GM23338 (cell line): ENCODE measurements at places on chromosomes 4 and X. TPM values are rescaled to one million over a fixed set of nuclear protein-coding genes. Genes with fewer than 3 reads are reported as not detected.
A peak's percentile ranks its signal among the peaks of the same experiment; 100 is the strongest.

DNA sequence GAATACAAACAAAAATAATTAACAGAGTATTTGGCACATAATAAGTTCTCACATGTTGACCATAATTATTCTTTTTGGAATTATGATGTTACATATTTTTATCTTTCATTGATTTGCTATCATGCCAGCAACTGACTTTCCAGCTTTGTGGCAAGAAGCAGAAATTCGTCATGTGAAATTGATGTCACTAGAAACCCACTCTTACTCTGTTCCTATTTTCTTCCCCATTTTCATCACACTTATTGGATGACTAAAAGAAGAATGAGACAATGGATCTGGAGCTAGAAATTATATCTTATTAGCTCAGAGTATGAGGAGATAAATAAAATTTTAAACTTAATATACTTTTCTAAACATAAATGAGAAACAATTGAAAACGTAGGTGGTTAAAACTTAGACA lies 31.9 kb downstream of the EGF start:
- no peak for DNase-seq

DNA sequence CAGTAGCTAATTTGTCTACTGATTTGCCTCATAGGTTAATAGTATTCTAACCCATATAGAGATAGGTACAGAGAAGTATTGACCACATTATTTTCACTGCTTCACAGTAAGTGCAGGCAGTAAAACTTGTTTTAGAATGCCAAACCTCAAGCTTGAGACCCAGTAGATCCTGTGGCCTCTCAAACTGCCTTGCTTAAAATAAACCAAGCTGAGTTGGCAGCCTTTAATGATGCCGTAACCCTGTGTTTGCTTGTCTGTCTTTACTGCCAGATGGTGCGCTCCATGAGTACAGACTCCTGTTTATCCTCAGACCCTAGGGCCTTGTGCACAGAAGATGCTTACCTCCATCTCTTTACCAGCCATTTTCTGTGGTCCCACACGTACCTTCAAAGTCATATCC lies 50.8 kb downstream of the ANXA3 start:
- no peak for DNase-seq

DNA sequence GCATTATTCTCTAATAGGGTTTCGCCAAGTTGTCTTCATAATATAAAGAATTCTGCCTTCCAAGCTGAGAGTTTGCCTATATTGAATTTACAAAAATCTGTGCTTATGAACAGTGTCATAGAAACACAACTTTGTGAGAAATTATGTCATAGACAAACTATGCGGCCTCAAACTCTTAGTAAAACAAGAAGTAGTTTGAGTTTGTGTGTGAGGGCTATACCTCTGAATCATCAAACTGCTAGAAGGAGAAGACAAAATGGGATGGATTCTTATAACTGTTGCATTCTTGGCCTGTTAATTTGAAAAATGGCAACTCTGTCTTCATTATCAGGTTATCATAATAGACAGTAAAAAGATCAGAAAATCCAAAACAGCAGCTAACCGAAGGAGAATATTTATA lies 46.1 kb upstream of the NAP1L5 start:
- DNase-seq: no peak

DNA sequence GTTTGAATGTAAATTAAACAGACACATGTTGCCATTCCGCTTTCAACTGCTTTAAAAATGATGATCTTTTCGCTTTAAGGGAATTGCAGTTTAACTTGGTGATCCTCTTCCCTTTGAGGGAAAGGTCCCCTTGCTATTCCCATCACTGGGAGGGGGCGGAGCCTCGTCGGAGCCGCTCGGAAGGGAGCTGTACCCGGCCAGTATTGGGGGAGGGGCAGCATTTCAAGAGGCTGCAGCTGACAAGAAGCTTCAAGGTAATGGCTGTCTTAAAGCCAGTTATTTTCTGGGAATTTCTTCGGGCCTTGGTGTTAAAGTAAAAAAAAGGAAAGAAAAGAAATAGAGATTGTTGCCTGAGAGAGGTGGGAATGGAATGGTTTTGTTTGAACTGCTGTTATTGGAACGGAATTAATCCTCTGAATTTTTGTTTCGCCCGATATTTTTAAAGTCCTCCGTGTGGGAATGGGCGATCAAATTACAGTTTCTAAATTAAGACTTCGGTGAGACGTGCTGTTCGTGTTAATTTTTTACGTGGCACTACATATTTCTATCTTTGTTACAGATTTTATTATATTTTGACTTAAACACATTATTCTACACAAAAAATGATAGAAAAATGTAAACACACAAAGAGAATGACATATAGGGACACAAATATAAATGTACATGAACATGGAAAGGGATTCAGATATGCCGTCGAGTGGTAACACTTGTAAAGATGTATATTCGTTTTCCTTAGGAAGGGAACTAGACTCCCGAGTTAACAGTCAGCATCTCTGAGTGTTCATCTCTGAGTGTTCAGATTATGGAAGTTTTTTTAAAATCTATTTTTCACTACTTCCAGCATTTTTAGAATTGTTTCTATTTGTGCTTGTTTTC lies 9.2 kb downstream of the PWWP3B start:
- DNase-seq: peak; percentile 85

GRCh38 chr4:2806390-2807355 lies 13.8 kb downstream of the SH3BP2 start:
- no peak for DNase-seq

DNA sequence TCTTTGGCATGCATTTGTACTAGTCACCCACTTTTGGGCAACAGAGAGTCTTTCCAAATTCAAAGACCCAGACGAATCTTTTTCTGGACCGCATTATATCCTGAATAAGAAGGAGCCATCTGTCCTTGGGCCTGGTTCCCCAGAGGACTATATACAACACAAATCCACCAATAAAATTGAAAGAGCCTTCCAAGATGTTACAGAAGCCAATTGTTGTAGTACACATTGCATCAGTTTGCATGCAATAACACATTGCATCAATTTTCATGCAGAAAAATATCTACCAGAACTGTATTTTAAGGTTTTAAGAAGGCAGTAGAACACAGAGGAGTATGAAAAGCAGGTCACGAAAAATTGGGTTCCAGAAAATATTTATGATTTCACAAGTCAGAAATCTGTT lies 203.2 kb downstream of the HTR2C start:
- DNase-seq: no peak

- DNase-seq: no peak
Observed at GRCh38 chr4:169109035-169109675, 99.1 kb upstream of the CBR4 start.

DACH2 gene
- total RNA-seq: 3.0 and 4.6 TPM in 2 replicates

GPR119 gene
- total RNA-seq: not detected in 2 replicates

AREG gene
- not detected in 2 replicates for total RNA-seq
